ENCODE measurements at places on chromosomes 3 and 15.

GRCh38 chr3:52721002-52721729 is 15.3 kb downstream of the SPCS1 start:
- no peak for DNase-seq

DNA sequence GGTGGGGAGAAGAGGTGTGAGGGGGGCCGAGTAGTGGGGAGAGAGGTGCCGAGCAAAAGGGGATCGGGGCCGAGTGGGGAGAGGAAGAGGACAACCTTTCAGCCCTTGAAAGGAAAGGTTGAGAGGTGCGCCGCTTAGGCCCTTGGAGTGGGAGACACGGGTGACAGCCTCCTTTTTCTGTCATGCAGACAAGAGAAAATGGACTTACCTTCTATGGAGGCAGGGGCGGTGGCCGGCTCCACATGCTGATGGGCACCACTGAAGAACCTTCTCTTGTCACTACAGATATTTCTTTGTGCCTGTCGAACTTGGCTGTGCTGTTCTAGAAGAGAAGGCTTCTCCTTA is 421 bp downstream of the KLHL18 start:
- DNase-seq, result no peak

GRCh38 chr15:99123713-99124451 is 19.0 kb downstream of the SYNM start:
- DNase-seq, result peak; percentile 38

DNA sequence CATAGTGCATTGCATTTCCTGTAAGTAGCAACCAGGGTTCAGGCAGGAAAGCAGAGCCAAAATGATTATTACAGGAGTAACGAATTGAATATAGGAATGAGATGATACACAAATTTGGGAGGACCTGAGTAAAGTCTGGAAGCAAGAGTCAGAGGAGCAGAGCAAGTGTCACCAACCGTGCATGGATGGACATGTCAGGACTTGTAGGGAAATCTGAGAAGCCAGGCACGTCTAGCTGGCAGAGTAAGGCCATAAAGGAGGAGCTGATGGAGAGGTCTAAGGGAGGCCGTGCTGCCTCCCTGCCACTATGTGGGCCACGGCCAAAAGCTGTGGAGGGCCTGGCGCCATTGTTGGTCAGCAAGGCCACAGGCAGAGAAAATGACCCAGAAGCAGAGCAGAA is 22.4 kb downstream of the GJD2 start:
- DNase-seq, result no peak

- no peak for DNase-seq
Measured at GRCh38 chr15:36798794-36799193, 219.4 kb downstream of the CDIN1 start.

DNA sequence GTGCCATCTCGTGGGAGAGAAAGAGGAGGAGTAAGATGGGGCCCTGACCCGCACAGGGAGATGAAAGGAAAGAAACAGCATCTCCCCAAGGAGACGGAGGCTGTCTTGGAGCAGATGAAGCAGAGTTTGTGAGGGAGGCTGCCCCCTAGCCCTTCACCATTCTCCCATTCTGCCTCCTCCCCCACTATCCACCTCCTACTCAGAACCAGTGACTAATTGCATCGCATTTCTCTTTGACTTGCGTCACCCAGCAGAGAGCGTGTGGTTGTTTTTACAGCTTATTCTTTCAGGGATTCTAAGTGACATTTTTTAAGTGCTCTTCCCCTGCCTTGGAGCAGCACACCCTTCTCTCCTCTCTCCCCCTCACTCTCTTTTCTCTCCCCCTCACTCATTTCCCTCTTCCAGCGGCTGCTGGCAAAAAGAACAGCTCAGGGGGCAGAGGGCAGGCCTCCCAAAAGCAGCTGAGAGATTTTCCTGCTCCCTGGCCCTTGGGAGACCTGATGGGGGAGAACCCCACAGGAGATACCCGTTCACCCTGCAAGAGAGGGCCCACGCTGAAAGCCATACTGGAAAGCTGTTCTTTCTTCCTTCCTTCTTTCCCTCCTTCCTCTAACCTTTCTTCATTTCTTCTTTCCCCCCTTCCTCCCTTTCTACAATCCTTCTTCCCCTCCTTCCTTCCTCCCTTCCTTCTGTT is 91.8 kb downstream of the MRPL46 start:
- no peak for DNase-seq

DNA sequence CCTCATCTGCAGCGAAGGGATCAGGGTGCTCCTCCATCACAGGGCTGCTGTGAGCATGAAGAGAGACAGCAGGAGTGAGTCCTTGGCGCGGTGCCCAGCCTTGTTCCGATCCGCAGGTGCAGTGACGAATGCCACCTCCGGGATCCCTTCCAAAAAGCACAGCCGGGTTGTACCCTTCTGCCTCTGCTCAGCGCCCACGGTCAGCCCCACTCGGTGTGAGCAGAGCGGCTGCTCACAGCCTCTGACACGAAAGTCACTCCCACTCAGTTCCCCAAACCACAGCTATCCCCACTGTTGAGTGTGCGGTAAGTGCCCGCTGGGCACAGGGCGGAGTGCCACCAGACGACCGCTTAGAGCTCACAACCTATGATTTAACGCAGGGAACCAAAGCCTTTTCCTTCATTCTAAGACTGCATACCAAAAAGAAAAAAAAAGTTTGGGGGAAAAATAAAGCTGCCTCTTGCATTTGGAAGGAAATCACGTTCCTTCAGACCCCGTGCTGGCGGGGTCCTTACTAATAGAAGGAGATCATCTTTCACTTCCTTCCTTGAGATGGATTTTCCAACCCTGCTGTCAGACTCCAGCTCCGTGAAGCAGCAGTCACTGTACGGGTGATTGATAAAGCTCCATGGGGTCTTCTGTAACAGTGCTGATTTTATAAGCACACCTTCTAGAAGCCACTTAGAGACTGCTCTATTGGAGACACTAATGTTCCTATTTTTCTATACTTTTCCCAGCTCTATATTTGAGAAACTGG is 34.7 kb upstream of the TUBGCP5 start:
- peak; percentile 73 for DNase-seq

DNA sequence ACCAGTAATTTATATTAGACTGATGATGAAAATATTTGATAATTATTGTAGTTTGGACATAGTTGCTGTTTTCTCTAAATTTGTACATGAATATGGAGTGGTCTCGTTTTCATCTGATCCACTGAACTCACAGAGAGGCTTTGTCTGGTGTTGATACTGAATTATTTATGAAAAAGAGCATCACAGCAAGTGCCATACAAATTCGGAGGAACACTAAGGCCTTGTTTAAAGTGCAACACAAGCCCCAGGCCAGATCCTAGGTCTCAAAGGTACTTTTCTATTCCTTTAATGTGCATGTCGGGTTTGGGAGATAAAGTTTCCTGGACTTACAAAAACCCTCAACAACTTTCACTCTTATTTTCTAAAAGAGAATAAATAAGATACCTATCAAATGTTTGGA is 796.8 kb upstream of the EPHA6 start:
- DNase-seq, result no peak

Data from NCI-H2029 (cell line).